Large intestine (tissue), 12 donors: ENCODE measurements at places on chromosomes 5 and 9. TPM values are rescaled to one million over a fixed set of nuclear protein-coding genes. Genes with fewer than 3 reads are reported as not detected.

Gene CCDC187
- polyA plus RNA-seq = 2.0 TPM

Gene STK32A
- polyA plus RNA-seq = 3.3 TPM

Gene PCDHAC2
- polyA plus RNA-seq = 2.4 TPM

Gene NKD2
- 15.2 TPM for polyA plus RNA-seq

Gene DIRAS2
- polyA plus RNA-seq = 2.4 TPM

Gene MZB1
- 1.3 TPM for polyA plus RNA-seq

DNA sequence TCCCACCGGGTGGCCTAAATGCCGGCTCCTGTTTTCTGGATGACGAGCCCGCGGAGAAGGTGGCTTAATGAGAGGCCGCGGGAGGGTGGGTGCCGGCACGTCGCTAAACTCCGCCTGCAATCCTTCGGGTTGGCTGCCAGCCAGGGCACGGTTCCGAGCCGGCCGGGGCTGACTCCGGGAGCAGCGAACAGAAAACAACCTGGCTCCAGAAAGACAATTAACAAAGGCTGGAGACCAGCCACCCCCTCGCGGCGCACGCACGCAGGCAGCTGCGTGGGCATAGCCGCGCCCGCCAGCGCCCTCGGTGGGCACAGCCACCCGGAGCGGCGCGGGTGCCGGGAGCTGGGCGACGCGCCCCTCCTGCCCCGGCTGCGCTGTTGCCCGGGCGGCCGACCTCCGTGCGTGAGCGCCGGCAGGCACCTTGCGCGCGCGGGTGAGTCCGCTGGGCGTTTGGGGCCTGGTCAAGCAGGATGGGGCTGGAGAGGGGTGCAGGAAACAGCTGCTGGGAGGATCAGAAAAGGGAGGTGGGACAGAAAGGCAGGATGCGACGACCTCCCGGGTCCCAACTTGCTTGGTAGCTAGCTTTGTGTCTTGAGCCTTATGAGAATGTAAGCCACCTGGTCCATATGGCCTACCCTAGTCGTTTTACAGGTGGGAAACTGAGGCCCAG lies at the start of gene ARHGEF37:
TSS of gene ARHGEF37 (plus strand) at position 307 of the 670 bp plus-strand sequence. CDS start 16,272 bp downstream, outside the sequence.
- peak; percentile 72 for DNase-seq

DNA sequence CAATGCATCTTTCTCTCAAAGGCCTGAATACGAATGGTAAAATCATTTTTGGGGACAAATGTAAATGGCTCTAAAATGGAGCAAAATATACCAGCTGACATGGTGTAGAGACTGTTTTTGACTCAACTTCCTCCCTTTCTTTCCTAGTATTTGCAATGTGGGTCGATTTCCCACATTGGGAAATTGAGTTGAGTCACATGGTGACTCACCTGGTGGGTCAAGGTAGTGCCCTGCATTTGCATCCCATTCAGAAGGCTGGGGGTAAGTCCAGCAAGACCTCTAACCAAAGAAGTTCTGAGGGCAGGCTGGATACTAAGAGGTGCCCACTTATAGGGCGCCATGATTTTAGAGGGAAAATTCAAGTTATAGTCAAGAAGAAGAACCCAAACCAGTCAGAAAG lies 179.6 kb upstream of the MPDZ start:
- DNase-seq = no peak

DNA sequence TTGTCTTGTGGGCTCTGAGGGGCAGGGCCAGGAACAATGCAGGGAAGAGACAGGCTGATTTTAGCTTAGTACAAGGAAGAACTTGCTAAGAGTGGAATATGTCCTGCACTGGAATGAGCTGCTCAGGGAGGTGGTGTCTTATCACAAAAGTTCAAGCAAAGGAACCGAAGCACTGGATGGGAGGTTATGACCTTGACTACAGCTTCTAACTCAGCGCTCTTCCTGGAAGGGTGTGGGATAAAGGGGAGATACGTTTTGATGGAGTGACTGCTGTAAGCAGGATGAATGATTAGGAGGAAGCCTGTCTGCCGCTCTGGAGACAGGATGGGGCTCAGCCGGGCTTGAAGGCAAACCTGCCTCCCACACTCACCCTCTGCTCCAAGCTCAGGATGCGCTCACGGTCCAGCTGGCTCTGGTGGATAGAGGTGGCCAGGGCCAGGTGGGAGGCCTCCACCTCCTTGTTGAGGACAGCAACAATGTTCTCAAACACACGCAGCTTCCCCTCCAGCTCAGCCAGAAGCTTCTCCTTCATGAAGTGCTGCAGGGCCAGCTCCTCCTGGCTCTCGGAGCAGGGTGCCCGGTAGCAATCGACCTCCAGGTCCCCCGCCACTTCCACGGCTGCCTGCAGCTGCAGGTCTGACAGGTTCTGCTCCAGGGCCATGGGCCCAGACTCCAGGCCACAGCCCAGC lies 13.5 kb downstream of the TRAF1 start:
- no peak for DNase-seq

DNA sequence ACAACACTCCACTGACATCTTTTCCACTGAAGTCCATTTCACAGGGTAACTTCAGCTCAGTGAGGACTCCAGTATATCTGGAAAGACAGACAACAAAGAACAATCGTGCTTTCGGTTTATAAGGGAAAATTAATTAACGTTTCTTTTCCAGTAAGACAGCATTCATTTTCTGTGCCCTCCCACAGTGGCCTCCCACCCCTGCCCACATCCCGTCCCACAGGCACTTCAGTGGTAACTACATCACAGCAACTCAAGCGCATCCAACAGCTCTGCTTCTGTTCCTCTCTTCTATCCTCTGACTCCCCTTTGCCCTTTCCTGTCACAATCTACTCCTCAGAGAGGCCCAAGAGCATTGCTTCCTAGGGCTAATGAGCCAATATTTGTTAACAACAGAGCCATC lies 40.3 kb downstream of the GLDC start:
- no peak for DNase-seq

GRCh38 chr9:114989600-114990410 lies 59.4 kb upstream of the TNFSF8 start:
- no peak for DNase-seq

GRCh38 chr5:3179220-3179619 lies 416.4 kb upstream of the IRX1 start:
- DNase-seq = no peak

- no peak for DNase-seq
Observed at GRCh38 chr9:19769213-19769612, 19.6 kb downstream of the SLC24A2 start.

- no peak for DNase-seq
Observed at GRCh38 chr5:66744040-66744439, 147.8 kb downstream of the MAST4 start.

DNA sequence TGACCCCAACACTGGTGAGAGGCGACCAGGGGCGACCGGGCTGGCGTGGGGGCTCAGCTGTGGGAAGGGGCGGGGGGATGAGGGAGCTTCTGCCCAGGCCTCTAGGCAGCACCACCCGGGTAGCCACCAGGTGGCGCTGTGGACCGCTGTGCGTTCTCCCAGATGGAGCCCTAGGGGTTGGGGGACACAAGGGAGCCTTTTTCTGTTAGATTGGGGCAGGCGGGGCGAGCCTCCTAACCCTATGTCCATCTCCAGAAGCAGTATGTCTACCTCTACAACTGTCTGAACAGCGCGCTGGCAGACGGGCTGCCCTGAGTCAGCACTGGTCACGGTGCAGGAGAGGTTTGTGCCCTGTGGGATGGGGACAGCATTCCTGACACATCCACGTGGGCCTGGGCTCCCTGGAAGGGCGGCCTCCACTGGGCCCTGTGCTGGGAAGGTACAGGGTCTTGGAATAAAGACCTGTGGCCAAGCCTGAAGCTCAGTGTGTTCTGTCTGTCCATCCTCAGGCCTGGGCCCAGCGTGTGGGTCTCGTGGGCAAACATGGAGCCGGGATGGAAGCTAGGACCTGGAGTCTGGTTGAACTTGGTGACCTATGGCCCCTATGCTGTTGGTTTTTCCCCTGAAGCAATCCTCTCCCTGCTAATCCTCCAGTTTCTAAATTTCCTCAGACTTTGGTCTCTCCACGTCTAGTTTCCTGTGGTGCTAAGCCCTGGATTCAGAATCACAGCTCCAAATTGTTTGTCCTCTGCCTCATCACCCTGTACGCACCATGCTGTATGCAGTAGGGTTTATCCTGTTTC lies 23.1 kb upstream of the SPTLC1 start:
- peak; percentile 35 for DNase-seq

DNA sequence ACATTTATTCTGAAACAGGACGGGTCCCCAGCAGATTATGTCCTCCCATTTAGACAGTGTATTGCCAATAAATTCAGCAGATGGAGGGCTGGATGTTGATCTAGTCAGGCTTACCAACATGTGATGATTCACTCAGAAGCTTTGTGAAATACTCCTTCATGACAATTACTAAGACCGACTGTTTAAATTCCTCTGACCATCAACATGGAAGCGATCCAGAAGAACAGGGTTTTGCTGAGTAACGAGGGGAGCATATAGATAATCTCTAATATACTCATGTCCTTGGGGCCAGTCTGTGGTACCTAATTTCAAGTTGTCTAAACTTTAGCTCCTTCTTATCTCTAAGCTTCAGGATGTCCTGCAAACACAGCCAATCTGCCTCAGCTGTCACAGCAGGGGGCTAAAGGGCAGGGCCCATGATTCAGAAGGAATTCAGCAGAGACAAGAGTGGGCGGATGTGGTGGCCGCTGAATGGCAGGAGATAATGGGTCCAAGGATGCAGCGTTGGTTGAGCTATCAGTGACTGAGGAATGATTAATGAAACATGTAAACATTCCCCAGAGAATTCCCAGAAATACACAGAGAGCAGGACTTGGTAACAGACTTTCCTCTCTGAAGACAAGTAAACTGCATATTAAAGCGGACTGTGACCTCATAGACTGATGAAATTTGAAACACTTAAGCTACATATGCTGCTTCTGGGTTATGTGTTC lies 109.4 kb downstream of the ANKRD55 start:
- peak; percentile 98 for DNase-seq

DNA sequence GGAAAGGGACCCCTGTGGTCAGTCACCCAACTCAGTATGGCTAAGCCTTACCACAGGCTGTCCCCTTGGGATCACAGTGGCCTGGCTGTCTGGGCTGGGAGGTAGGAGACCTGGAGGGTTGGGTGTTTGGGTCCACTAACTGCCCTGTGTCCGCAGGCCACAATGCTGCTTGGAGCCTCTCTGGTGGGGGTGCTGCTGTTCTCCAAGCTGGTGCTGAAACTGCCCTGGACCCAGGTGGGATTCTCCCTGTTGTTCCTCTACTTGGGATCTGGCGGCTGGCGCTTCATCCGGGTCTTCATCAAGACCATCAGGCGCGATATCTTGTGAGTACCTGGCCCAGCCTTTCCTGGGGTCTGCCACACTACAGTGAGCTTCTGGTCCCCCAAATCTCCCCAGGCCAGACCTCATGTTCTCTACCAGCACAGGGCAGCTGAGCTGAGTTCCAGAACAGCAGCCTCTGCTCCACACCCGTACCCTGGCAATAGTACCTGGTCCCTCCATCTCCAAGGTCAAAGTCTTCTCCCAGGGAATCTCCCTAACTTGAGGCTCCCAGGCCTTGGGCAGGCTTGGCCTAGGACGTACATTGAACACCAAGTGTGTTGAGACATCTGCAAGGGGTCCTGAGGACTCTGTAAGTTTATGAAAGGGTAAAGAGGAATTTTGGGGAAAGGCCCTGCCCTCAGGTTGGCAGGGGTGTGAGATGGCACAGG lies 2.8 kb downstream of the SLC27A4 start:
- DNase-seq = no peak

- no peak for DNase-seq
Observed at GRCh38 chr5:159819591-159820411, 96.5 kb upstream of the ADRA1B start.

DNA sequence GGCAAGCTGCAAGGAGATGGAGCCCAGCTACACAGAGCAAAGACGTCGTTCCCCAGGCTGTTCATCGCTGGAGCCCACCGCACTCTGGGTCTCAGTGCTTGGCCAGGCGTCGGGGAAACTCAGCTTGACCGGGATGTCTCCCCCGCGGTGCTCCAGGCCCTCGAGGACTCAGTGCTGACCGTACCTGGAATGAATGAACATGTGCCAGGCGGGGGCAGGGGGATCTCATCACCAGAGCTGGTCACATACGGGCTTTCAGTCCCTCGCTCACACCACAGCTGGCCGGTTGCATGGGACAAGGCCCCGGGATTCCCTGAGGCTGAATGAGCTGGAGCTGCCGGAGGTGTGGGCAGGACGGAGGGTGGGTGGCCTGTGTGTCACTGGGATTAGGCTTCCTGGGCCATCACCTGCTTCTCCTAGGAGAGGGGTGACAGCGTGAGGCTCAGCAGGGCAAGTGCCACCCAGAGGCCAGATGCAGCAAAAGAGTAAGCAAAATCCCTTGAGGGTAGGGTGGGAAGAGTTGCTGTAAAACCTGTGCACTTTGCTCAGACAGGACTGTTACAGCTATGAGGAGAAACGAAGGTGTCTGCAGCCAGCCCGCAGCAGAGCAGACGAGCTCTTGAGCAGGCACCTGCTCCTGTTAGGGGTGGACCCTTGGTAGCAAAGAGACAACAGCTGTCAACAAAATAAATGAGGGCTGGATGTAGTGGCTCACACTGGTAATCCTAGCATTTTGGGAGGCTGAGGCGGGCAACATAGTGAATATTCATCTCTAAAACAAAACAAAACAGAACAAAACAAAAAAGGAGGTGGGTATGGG lies 70.7 kb upstream of the RAPGEF1 start:
- no peak for DNase-seq

DNA sequence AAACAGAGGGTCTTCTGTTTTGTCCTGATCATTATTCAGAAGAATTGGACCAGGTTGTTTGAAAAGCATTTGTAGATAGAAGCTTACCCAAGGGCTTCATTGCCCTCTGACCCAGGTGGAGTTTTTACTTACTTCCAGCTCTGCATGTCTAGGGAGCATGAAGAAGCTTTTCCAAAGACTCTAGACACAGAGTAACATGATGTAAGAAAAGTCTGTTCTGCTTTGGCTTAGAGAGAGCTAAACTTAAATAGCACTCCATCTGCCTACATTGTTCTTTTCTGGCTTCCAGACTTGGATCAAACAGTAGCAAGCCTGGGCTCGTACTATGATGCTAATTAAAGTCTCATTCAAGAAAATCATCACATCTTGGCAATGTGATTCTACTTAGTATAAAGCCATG lies 112.1 kb downstream of the SNCAIP start:
- no peak for DNase-seq

DNA sequence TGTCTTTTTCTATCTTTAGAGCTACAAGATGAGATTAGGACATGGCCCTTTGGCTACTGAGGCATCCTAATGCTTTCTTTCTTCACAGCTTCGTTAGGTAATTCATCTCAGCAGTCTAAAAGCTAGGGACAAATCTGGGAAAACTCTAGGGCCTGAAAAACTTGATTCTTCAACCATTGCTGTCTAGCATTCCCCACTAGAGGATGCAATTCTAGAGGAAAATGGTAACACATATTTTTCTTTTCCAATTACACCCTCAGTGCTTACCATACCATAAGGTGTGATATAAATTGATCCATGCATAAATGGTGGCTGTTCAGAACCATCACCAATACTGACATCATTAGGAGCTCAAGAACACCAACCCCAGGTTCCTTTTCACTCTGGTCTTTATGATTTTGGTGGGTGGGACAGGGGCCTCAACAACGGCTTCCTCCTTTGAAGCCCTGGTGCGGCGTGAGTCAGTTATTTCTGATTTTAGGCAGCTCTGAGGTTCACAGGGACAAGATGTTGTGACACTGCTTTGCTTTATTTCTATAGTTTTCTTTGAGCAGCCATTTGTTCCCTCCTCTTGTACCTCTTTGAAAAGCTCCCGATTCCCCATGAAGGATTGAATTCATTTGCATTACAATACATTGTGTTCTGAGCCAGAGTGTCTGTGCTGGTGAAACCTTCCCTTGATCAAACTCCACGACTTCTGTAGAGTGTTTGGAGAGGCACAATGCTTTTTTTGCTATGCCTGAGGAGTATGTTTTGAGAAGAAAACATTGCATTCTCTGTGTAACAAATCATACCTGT lies 526.0 kb upstream of the TRPC7 start:
- DNase-seq = no peak
